Naive B cell (primary cell): ENCODE measurements at places on chromosomes 4 and X.

GRCh38 chrX:110985470-110985869 is 110.5 kb upstream of the PAK3 start:
- no peak for DNase-seq

GRCh38 chrX:116749943-116750342 is 287.2 kb upstream of the CT83 start:
- no peak for DNase-seq

DNA sequence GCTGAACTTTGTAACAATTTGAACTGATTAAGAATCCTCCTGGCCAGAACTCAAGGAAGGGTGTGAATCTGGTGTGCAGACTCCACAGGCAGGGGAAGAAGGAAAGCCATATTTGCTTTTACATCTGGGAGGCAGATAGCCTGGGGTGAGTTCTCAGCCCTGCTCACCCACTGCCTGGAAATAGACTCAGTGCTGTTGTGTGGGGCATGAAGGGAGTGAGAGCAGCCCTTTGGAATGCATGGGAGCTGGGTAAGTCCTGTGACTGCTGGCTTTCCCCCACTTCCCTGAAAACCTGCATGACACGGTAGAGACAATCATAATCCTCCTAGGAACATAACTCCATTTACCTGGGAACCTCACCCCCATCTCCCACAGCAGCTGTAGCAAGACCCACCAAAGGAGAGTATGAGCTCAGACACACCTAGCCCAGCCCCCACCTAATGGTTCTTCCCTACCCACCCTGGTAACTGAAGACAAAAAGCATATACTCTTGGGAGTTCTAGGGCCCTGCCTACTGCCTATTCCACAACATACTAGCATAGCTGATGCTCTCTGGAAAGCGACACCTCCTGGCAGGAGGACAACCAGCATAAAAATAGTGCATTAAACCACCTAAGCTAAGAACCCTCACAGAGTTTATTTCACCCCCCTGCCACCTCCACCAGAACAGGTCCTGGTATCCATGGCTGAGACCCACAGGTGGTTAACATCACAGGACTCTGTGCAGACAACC is 59.3 kb upstream of the UBQLN2 start:
- no peak for DNase-seq

GRCh38 chrX:40473460-40474204 is 107.1 kb upstream of the ATP6AP2 start:
- DNase-seq: no peak

DNA sequence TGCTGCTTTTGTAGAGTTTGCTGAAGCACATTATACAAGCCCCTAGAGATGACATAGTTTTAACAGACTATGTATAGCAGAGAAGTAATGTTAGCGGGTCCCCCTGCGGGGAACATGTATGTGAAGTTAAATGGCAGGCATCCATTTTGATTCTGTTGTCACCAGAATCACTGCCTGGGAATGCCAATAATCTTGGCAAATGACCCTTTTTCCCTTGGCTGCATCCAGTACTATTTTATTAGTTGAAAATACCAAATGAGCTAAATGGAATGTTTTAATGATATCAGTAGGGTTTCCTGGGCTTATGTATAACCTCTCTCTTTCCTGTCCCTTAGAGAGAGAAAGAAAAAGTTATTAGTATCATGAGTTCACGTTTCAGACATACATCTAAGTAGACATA is 93.6 kb downstream of the LIMCH1 start:
- DNase-seq: no peak

- no peak for DNase-seq
Observed at GRCh38 chr4:63458010-63458409, 951.2 kb downstream of the TECRL start.

DNA sequence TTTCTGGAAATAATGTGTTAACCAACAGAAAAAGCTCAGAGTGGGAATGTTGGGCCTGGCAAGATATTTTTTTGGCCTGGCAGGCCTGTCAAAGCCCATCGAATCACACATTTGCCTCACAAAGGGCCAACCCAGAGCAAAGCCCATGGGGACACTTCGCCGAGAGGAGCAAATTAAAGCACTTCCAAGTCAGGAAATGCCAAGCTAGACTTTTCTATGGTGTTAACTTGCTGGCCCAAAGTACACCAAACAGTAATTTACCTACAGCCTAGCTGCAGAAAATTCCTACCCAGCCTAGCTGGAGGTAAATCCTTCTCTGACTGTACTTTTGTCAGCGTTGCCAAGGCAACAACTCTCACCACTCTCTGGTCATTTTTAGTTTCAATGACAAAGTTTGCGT is 288.6 kb upstream of the LDB2 start:
- no peak for DNase-seq

- no peak for DNase-seq
Observed at GRCh38 chrX:64205441-64205734, at the start of gene AMER1. Gene AMER1, minus strand, starts transcription at chrX:64205708. Its CDS starts 12,422 bp downstream, at chrX:64193286.

- no peak for DNase-seq
Observed at GRCh38 chr4:143437937-143438336, 75.6 kb upstream of the SMARCA5 start.

DNA sequence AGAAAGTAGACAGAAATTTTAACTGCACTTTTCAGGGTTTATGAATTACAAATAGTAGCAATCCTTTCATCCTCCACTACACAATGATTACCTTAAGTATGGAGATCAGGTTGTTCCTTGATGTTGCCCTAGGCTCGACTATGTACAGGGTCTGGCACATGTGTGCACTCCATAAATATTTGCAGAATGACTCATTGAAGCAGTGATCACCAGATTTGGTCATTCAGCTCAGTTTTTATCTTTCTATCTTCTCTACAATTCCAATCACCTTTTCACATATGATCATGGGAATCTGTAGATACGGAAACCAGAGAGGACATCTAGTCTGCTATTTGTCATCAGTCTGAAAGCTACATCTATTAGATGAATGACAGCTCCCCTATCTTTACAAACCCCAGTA is 171.7 kb upstream of the HCCS start:
- DNase-seq: no peak

- no peak for DNase-seq
Observed at GRCh38 chrX:81054904-81055303, 146.8 kb downstream of the HMGN5 start.

GRCh38 chrX:42567268-42567667 is 210.7 kb downstream of the PPP1R2C start:
- no peak for DNase-seq

- DNase-seq: peak; percentile 9
Observed at GRCh38 chr4:87848622-87849351, 16.0 kb downstream of the MEPE start.
